ENCODE measurements at places on chromosomes 6 and 20. TPM values are rescaled to one million over a fixed set of nuclear protein-coding genes. Genes with fewer than 3 reads are reported as not detected.

The ZBTB12 gene
- 1.8 TPM for total RNA-seq

The RAMACL gene
- total RNA-seq: not detected

The SCRT2 gene
- not detected for total RNA-seq

The MRAP2 gene
- 9.0 TPM for total RNA-seq

The GNRH2 gene
- not detected for total RNA-seq

The RAET1E gene
- not detected for total RNA-seq

The ALDH8A1 gene
- total RNA-seq: not detected

The SYTL3 gene
- total RNA-seq: 8.1 TPM

The PLA2G7 gene
- 2.4 TPM for total RNA-seq

The PBOV1 gene
- total RNA-seq: not detected

The RNF39 gene
- total RNA-seq: 7.1 TPM

The SLC22A3 gene
- 3.2 TPM for total RNA-seq

The PXDC1 gene
- total RNA-seq: 74.1 TPM

The TAF4 gene
- 27.4 TPM for total RNA-seq

The DDX43 gene
- not detected for total RNA-seq

The MMP24 gene
- total RNA-seq: not detected

The ZC3H12D gene
- not detected for total RNA-seq

The FAM217B gene
- 8.6 TPM for total RNA-seq

The ELOVL2 gene
- not detected for total RNA-seq
